Stimulated activated CD8-positive, alpha-beta memory T cell treated with anti-CD3 and anti-CD28 coated beads, Interleukin-15, amount 100 ng/mL, for 4 hours (primary cell): ENCODE measurements at places on chromosomes 7 and 10.

DNA sequence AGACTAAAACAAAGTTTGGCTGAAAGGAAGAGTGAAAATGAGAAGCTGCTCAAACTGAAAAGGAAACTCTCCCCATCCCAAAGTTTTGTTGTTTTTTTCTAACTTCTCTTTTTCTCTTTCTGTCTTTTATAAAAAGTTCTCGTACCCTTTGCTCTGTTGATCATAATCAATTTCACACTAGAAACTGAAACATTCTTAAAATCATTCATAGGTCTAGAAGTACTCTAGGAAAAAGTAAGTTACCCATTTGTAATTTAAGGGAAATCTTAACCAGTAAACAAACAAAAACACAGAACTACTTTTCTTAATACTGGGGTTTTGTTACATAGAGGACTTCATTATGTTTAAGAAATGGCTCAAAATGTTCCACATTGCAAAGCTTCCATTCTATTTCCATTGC is 339.8 kb downstream of the SEMA3D start:
- DNase-seq = no peak

- no peak for DNase-seq
Observed at GRCh38 chr7:23357190-23358093, 58.3 kb downstream of the MALSU1 start.

- no peak for DNase-seq
Observed at GRCh38 chr7:75738604-75738974, at the start of gene HIP1. Gene HIP1, minus strand, starts transcription at chr7:75738941. Its CDS starts 21 bp downstream, at chr7:75738920.

DNA sequence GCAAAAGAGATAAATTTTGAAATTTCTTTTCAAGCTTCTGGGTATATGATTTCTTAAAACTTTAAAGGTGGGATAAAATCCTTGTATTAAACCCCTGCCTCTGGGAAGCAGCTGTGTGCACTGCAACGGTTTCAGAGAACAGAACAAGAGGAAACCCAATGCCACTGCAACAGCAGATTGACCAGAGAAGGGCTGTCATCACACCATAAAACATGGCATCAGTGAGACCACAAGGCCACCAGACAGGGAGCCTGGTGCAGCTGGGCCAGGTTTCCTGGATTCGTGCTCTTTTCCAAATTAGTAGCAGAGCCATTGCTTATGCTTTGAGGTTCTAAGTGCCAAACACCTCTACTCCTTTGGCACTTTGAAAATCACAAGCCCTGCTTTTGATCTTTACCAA is 152.4 kb downstream of the PRPF18 start:
- no peak for DNase-seq

DNA sequence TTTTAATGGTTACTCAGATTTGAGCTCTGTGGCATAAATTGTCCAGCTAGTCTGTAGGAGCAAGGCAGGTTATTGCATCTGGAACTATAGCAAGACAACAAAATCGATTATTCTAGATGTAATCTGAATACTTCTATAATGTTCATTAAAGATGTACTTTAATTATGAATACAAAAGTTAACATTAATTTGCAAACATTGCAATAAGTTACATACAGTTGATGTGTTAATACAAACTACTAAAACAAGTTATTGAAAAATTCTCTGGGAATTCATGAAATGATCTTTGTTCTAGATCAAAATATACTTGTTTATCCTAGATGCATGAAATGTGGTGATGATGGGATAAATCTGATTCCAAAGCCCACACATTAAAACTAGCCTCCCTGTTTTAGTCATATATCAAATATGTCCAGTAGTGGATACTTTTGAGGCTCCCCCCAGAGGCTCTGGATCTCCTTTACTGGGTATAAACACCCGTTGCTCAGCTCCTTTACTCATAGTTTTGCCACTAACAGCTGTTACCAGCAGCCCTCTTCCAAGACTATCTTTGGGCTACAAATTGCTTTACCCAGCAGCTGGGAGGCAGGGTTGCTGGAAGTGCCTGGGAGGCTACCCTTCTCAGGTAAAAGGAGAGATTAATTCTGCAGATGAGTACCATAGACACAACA is 78.1 kb downstream of the ARL4A start:
- no peak for DNase-seq

DNA sequence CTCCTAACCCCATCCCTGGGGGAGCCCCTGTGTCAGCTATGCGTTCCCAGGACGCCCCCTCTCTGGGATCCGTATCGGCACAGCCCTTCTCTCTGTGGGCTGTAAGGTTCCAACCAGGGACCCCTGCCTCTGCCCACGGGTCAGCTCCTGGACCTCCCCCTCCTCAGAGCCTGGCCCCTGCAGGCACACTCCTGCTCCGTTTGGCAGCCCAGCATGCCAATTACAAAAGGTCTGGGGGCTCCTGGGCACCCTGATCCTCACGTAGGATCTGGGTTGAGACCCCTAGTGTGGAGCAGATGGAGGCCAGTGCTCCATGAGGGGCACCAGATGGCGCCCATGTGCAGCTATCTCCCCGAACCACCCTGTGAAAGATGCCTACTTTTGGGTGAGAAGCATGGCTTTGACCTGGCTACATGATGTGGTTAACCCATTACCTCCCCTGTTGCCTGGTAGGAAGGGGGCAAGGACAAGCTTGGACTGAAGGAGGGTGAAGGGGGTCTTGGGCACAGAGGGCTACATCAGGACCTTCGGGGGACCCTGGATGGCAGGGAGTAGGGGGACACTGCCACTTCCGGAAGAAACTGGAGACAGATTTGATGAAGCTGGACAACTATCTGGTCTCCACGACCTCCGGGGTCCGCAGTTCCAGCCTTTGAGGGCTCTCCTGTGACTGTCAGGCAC is 9.0 kb downstream of the TACR2 start:
- no peak for DNase-seq

DNA sequence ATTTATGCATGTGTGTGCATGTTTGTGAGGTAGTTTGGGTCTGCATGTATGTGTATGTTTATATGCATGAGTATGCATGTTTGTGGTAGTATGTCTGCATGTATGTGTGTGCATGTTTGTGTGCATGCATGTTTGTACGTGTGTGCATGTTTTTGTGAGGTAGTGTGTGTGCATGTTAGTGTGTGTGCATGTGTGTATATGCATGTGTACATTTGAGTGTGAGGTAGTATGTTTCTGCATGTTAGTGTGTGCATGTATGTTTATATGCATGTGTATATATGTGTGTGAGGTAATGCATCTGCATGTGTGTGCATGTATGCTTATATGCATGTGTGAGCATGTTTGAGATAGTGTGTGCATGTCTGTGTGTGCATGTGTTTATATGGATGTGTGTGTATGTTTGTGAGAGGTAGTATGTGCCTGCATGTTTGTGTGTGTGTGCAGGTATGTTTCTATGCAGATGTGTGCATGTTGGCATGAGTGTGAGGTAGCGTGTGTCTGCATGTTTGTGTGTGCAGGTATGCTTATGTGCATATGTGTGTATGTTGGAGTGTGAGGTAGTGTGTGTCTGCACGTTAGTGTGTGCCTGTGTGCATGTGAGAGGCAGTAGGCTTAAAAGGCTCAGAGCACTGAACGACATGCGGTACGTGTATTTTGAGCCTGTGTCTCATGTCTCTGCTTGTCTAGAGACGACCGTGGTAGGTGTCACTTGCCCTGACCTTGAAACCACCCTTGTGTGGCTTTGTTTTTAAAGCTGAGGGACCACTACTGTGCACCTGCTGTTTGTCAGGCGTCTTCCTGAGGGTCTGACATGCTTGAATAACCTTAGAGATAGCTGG is 43.7 kb downstream of the PFKP start:
- DNase-seq = no peak

DNA sequence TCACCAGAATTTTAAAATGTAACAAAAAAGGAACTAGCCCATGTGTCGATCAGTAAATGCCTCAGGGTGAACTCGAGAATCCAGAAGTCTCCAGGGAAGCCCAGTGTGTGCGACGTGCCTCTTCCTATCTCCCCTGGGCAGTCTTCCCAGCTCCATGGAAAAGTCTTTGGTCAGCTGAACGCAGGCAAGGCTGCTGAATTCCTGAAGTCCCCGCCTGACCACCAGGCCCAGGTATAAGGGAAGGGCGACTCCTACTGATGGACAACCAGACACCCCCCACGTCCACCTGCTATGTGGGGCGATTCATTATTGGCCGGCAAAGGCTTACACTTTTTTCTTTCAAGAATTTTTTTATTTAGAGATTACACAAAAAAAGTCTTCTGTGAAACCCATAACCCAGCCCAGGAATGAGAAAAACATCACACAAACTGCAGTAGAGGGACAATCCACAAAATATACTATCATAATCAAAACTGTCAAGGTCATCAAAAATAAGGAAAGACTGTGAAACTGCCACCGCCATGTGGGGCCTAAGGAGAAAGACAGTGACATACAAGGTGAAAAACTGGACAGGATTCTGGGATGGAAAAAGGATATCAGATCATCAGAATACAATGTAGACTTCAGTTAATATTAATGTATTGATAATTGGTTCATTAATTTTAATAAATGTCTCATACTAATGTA is 93.5 kb downstream of the CTBP2 start:
- DNase-seq = no peak

DNA sequence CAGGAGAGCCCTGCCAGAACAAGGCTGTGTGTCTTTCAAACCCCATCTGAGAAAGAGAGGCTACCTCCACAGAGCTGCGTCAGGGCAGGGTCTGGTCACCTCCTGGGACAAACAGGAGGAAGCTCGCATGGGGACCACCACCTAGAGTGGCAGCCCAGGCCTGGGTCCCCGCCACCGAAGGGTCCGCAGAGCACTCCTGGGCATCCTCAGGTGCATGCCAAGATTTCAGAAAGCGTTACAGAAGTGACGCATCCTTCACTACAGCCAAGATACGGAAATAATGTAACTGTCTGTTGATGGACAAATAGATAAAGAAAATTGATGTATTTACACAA is 42.6 kb downstream of the GSDME start:
- no peak for DNase-seq

- DNase-seq = no peak
Observed at GRCh38 chr7:127828843-127829500, 177.0 kb downstream of the SND1 start.

- no peak for DNase-seq
Observed at GRCh38 chr7:14398526-14398925, 409.1 kb upstream of the ETV1 start.

DNA sequence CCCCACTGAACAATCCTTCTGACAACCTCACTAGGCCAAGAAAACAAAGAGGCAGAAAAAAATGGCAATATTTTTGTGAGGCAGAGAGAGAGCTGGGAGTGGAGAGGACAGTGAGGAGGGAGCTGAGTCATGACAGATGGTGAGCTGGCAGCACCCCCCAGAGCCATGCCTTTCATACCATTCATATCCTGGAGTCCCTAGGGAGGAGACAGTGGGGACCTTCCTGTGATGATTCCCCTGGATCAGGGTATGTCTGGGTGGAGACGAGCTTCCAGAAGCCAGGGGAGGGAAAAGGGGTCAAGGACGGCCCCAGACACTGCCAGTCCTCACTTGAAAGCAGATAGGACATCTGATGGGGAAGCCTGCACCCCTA is 160.5 kb downstream of the ADAM12 start:
- no peak for DNase-seq

DNA sequence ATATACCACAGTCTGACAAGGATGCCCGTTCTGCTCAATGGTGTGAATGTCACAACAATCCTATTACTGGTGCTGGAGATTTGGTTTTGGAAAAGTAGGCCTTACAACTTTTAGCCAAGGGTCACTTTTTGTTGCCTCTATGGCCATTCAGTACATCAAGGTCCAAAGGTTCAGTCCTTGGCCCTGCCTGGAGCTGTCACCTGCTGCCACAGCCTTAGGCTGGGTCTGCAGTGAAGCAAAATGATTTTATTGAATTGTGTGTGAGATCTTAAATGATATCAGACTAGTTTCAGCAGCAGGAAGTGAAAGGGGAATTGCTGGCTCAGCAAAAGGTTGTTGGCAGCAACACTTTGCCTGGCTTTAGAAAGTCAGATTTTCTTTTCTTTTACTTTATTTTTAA is 427.6 kb downstream of the THSD7A start:
- no peak for DNase-seq

- no peak for DNase-seq
Observed at GRCh38 chr7:81676105-81676811, 93.6 kb downstream of the HGF start.

DNA sequence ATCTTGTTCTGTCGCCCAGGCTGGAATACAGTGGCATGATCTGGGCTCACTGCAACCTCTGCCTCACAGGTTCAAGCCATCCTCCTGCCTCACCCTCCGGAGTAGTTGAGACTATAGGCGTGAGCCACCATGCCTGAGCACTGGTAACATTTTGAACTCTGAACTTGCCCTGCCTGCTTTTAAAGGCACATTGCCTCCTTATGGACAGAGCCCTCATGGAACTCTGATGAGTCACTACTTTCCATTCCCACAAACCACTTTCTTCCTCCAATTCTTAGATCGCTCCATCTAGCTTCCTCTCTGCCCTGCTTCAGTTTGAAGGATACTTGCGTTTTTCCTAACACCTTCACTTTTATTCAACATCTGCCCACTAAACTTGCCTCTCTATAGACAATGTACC is 38.1 kb downstream of the PRPS1L1 start:
- DNase-seq = no peak

DNA sequence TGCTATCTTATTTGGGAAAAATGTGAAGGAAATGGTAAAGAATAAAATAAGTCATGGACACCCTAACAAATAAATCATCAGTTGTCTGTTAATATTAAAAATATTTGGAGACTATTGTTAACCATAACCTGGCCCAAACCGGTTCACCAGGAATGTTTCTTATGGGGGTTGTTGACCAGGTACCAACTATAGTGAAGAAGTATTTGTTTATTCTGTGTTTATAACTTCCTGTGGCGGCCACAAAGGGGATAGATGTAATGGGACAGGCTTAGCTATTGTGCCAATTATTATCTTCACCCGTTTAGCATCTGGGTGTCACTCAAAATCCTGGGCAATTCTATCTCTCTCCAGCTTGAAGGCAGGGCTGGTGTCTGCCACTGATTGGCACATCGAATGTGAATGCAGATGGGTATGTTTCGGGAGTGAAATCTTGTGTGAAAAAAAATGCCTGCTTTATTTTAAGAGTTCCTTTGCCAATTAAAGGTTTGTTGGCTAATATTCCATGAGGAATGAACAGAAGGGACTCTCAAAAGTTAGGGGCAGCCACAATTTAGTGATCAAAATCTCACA is 500.9 kb downstream of the ARL4A start:
- DNase-seq = no peak

- DNase-seq = no peak
Observed at GRCh38 chr10:12180221-12180974, 15.3 kb downstream of the NUDT5 start.
